Brain pericyte (primary cell): ENCODE measurements at places on chromosomes 2 and 18.
A peak's percentile ranks its signal among the peaks of the same experiment; 100 is the strongest.

DNA sequence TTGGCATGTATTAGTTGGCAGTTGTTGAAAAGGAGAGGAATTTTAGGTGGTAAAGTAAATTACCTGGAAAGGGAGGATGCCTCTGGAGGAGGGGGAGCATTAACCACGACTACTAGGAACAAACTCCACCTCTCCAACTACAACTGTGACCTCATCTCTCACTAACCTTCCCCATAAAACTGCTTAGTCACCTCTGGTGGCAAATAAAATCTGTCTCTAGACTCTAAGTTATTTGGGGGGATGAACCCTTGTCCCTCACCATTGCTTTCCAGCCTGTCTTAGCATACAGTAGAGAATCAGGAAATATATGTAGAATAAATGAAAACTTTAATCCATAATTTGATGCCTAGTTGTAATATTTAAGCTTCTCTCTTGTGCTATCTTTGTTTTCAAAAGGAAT lies 27.6 kb upstream of the MYO1B start:
- no peak for DNase-seq

GRCh38 chr2:69637923-69638322 lies 5.6 kb downstream of the AAK1 start:
- no peak for DNase-seq

- no peak for DNase-seq
Measured at GRCh38 chr18:38045845-38046244, 480.2 kb upstream of the CELF4 start.

DNA sequence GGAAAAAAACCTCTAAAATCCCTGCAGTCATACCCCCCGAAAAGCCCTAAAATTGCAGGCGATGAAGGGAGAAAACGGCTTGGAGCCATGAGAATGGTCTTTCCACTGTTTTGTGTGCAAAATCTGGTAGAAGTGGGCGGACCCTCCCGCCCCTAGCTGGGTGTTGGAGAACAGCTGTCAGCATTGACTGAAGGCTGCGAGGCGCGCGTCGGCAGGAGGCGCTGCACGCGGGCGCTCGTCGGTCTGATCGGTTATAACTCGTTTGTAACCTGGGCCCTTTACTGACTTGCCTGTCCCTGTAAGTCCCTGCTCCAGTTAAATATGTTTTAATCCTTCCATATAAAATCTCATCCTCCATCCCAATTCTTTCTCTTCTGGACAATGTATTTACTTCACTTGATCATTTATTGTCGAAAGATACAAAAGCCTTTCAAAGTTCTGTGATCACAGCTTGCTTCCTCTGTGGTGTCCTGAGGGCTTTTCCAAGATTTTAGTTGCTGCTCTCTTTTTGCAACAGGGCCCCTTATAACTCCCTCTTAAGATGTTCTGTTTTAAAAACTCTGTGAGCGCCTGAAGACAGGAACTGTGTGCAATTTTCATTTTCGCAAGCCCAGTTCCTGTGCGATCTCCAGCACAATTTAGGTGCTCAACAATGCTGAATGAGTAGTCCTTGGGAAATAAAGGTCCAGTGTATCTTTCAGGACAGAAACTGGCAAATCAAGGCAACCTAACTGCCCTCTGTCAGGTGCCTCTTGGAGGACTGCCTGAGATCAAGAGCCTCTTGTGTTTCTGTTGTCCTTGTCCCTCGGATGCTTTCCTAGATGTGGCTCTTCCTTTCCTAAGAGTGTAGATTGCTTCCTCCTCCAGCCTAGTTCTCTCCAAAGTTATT lies 918 bp upstream of the HNRNPLL start:
- DNase-seq: peak; percentile 63

- no peak for DNase-seq
Measured at GRCh38 chr2:158724803-158725381, 70.2 kb upstream of the DAPL1 start.

GRCh38 chr2:240611601-240612210 lies 13.6 kb upstream of the GPR35 start:
- DNase-seq: no peak

DNA sequence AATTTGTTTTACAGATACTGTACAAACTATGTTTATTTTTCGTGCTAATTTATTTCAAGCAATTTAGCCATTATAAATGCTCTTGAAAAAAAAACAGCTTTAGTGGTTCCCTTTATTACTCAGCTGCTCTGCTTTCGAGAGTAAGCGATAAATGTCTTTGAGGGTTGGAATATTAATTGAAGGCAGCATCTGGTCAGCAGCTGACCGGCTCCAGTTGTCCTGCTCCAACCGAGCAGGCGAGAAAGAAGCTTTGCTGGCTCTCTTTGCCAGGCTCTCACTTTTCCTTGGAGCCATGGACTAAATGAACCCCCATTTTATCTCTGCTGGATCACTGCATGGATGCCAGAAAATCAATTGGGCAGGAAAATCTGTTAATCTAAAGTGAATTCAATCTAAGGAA lies 147.4 kb downstream of the LNPK start:
- DNase-seq: no peak

GRCh38 chr2:43360137-43360536 lies 133.7 kb upstream of the ZFP36L2 start:
- DNase-seq: no peak

GRCh38 chr18:13120983-13121441 lies 97.5 kb upstream of the LDLRAD4 start:
- no peak for DNase-seq

GRCh38 chr2:73053316-73054114 lies 18.0 kb downstream of the SFXN5 start:
- DNase-seq: no peak

GRCh38 chr2:119879502-119879901 lies 119.8 kb downstream of the PTPN4 start:
- DNase-seq: no peak

DNA sequence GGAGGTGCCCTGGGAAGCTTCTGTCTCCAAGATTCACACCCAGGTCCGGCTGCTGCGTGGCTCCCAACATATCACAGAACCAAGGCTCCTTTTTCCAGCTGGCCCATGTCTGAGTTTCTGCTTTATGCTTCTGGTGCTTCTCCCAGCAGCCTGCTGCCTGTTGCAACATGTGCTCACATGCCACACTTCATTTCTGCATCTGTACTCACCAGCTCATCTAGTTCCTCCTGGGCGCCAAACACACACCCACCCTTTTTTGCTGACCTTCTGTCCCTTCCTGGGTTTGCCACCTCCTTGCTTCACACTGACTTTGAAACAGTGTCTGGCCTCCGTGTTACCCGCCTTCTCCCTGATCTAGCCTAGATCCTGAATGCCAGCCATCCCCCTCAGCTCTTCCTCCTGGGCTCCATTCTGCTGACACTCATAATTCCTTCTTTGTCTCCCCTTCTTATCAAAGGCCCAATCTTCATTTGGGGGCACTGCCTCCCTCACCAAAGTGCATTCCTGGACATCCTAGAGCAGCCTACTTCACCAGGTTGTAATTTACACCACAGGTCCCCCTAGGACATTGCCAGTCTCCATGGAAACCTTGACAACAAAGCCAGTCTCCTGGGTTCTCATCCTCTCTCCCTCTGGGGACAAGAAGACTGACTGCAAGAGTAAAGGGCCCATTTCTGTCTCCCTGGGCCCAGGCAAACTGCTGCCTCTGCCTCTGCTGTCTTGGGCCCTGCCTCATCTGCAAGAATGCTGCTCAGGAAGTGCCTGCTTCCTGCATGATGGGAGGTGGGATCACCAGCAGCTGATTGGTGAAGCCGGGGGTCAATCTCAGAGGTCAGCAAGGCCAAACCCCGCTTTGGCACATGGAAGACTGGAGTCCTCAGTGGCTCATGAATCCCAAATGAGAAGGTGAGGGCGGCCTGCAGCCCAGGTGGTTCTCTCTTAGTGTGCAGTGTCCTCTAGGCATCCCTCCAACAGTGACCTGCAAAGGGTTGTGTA lies 13.9 kb upstream of the PROM2 start:
- no peak for DNase-seq

- DNase-seq: no peak
Measured at GRCh38 chr2:73307720-73308119, 14.4 kb upstream of the EGR4 start.

DNA sequence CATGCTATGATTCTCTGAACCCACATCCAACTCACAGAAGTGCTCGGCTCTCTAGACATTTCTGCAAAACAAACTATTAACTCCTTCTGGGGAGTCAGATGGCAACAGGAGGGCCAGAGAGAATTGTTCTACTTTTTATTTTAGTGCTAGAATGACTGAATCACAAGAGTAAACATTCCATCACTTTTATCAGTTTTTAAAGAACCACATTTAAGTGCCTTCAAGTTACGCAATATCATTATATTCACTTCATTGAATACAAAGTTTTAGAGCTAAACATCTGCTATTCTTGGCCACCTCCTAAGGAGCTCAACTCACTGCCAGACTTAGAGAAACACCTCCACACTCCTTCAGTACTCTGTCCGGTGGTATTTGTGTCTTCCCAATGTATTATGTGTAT lies 22.4 kb downstream of the B4GALT6 start:
- DNase-seq: no peak

DNA sequence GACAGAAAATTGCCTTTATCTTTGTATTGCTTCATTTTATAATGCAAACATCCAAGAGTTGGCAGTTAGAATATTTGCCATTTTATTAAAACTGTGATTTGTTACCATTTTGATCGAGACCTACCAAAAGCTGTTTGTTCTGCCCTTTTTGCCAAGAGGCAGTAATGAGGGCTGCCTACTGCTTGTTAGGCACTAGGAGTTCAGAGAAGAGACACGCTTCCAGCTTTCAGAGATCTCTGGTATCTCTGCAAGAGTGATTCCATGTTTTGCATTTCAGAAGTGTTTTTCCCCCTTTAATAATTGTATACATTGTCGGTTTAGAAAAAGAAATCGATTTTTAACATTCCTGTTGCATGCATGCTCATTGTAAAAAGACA lies 628 bp downstream of the MRPL30 start:
- no peak for DNase-seq

DNA sequence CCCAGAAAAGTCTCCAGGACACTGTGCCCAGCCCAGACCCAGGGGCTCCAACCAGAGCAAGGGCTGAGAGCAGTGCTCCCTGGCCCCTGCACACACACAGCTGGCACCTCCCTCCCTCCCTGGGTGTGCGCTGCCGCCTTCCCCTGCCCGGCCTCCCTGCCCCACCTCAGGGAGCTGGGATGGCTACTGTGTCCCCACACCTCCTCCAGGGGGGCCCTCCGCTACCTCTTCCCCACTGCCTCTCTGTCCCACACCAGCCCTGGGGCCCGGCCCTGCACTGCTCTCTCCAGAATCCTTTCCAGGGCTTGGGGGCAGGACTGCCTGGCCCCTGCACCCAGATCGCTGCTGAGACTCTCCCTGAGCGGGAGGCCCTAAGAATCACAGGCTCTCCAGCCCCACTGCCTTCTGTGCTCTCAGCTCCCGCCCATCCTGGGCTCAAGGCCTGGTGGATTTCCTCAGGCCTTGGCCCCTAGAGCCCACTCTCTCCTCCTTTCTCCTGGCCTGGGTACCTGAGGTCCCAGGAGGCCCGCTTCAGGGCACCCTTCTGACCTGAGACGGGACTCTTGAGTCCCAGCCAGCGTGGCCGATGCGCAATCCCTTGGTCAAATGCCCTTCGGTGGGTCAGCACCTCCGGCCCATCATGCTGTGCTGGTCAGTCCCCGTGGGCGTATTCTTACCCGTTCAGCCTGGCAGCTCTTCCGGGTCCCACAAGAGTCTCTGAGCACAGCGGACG lies 276.8 kb upstream of the HDAC4 start:
- no peak for DNase-seq

DNA sequence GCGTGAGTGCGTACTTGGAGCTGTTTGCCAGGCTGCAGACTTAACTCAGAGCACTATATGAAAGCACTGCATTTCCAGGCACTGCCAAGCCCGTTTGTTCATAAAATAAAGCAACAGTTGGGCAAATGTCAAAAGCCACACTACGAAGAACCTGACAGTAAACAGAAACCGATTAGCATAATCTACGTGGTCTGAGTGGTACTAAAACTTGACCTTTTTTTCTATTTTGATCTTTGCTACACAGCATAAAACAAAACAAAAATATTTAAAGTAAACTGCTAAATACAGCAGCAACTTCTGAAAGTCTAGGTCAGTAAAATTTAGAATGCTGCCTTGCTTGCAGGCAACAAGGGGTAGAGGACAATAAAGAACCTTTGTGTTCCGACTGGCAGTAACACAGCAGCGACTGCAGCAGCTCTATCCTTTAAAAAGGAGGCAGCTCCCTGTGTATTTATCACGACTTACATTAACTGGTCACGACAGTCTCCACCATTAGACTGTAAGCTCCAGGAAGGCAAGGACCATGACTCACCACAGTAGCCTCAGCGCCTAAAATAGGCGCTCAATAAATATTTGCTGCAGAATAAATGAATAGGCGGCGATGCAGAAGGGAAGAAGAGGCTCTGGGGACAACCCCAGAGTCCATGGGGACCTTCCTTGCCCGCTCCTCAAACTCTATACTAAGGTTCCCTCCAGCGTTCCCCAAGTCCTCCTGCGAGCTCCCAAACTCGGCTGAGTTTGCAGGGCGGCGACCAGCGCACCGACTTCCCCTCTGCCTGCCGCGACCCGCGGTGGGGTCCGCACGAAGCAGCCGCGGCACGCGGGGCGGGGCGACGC lies 902 bp downstream of the SS18 start:
- peak; percentile 4 for DNase-seq
